ENCODE measurements at places on chromosomes 12 and 14.

DNA sequence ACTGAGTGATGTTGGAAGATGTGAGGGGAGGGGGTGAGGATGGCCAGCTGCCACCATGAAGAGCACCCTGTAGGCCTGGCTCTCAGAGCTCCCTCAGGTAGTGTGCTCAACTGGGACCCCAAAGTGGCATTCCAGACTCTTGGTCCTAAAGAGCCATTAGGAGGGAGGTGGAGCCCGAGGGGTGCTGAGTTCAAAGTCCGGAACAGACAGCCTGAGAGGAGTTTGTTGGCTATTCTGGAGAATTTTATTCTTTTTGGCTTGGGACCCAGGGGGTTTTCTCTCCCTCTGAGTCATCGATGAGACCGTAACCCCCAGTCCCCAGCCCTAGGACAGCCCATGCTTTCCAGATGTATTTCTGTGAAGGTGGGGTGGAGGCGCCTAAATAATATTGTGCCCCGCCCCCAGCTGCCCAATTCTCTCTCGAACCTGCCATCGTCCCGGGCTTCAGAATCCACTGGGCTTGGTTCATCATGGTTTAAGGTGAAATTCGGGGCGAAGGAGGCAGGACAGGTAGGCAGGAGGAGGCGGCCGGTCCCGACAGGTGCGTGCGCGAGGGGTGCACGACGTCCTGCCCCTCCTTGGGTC, 690 bp upstream of the RBP5 start:
- no peak for DNase-seq

DNA sequence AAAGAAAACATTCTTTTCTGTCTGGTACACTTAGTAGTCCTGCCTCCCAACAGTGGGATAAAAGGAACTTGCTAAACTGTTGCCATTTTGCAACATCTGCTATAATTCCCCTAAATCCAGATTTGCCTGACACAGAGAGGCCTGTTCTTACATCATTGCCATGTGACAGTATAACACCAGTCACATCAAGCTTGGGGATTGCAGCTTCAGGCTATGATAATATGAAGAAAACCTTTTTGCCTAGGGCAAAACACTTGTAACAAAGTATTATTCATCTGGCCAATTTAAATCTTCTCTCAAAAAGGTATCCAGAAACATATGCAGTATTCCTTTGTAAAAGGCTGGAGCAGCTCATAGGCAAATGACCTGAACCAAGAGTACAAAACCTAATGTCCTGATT, 80.9 kb upstream of the OTX2 start:
- DNase-seq, result no peak

DNA sequence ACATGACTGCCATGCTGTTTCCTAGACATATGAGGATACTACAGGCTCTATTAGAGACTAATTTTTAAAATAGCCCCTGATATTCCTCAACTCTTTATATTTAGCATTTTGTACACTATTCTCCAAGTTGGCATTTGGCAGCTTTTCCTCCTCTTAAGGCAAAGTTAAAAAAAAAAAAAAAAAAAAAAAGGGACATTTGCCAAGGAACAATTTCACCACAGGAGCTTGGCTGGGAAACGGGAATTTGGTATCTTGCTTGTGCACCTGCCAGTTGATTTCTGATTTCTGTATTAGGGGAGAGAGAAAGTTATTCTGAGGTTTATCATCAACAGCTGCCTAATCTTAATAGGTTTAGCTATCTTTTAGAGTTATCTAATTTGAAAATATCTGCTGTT, 87.2 kb downstream of the CAND1 start:
- no peak for DNase-seq

GRCh38 chr12:40168001-40168400, 56.8 kb upstream of the LRRK2 start:
- DNase-seq, result no peak

- DNase-seq, result no peak
These were observed 23.0 kb downstream of the STX2 start for GRCh38 chr12:130816097-130816496.

DNA sequence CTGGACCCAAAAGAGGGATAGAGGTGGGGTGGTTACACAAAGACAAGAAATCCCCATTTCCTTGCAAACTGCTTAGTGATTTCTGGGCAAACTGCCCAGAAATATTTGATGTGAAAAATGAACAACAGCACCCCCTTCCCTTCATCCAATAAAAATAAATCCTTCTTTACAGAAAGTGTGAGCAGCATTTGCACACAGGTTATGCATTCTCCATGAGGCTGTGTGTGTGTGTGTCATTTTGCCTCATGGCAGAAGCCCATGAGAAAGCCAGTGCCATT, 17.2 kb upstream of the NRXN3 start:
- DNase-seq, result no peak
